ENCODE measurements at places on chromosomes 5 and 9.

DNA sequence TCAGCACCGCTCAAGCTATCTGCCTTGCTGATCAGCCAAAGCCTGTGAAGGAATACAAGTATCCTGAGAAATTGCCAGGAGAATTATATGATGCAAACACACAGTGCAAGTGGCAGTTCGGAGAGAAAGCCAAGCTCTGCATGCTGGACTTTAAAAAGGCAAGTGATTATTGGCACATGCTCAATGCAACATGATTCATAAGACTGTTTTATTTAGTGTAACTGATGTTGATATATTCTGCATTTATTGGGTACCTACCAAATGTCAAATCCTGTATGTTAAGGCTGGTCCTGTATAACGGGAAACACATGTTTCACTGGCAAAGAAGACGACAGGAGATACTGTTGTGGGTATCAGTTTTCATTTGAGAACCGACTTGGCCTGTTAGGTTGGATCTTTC is 69.0 kb downstream of the ADAMTS16 start:
- DNase-seq: no peak

DNA sequence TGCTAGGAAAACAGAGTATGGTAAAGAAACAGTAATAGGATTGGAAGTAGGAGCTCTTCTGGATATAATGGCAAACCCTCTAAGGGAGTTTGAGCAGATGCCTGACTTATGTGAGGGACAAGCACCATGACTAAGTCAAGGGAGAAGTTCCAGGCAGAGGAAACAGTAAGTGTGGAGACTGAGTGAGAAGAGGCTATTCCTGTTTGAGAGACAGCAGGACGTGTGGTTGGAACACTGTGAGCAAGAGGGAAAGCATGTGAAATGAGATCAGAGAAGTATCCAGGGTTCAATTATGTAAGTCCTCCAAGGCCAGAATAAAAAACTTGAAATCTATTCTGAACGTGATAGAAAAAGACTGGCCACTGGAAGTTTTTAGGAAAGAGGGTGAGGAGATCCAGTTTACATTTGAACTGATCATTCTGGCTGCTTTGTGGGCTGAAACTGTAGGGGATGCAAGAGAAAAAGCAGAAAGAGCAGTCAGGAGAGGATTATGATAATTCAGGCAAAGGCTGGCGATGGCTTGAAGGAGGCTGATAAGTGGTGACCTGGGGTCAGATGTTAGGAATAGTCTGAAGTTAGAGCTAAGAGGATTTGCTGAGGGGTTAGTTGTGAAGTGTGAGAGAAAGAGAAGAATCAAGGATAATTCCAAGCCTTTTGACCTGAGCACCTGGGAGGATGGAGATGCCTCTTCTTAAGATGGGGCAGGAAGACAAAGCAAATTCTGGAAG is 19.2 kb downstream of the DMAC1 start:
- DNase-seq: no peak

GRCh38 chr5:146623666-146624065 is 107.7 kb upstream of the GPR151 start:
- no peak for DNase-seq

DNA sequence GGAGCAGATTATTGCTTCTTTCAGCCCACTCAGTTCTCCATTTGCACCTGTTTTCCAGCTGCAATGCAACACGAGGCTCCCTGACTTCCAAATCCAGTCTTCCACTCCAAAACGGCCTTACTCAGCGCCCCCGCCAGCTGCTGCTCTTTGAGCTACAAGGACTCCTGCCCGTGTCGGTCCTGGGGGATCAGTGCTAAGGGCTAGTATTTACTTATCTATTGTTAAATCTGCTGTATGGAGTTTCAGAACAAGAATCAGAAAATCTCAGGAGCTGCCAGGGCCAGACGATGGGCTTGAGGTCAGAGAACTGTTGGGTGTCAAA is 44.1 kb downstream of the OR2V1 start:
- DNase-seq: no peak

GRCh38 chr5:120907953-120908352 is 443.9 kb downstream of the PRR16 start:
- DNase-seq: no peak

DNA sequence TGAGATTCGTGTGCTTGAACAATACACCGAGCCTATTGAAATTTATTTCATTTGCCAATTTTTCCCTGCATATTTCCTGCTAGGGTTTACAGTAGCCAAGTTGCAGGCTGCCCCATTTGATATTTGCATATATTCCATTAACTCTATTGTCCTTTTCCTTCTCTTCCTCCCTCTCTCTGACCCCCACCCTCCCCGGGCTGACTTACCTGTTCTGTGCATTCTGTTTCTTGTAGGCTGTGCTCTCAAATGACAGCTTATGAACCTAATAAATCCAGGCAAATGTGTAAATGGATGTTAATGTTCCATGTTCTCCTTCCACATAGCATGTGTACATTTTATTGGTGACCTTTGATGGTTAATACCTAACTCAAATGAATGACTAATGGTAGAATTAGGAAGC is 1169.2 kb upstream of the WWC1 start:
- DNase-seq: no peak

DNA sequence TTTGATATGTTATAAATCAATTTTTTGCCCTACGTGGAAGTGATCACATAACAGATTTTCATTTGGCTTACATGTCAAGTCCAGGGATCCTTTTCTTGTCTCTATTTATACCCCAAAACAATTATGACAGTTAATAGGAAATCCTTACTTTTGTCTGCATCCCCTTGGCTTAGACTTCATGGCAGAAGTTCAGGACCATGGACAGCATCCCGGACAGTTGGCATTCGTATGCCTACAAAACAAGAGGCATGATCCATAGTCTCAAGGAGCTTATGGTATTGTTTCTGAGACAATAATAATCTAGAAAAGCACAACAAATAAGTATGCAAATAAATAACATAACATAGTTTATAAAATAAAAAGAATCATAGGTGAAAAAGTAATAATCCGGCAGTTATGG is 214.3 kb upstream of the GRIA1 start:
- no peak for DNase-seq

GRCh38 chr5:19745247-19745646 is 242.8 kb downstream of the CDH18 start:
- DNase-seq: no peak

- peak; percentile 29 for DNase-seq
Measured at GRCh38 chr5:133990396-133990795, 14.4 kb downstream of the VDAC1 start.

GRCh38 chr9:72839085-72839484 is 113.8 kb downstream of the ALDH1A1 start:
- no peak for DNase-seq

- DNase-seq: no peak
Measured at GRCh38 chr5:168601972-168602371, 22.8 kb upstream of the PANK3 start.

DNA sequence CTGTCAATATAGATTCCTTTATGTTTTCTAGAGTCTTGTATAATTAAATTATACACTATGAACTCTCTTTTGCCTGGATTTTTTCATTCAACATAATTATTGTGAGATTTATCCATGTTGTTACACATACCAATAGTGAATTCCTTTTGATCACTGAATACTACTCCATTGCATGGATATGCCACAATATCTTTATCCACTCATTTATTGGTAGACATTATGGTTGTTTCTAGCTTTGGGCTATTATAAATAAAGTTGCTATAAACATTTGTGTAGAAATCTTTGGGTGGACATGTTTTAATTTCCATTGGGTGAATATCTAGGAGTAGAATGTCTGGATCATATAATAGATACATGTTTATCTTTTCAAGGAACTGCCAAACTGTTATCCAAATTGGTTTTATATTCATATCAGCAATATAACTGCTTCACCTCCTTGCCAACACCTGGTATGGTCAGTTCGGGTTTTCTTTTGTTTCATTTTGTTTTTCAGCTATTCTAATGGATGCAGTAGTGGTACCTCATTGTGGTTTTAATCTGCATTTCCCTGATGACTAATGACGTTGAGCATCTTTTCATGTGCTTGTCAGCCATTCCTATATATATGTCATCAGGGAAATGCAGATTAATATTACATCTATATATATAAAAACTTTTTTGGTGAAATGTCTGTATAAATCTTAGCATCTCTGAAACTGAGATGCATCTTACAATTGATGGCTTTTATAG is 32.1 kb upstream of the TCF7 start:
- no peak for DNase-seq

GRCh38 chr5:53590759-53591158 is 30.3 kb downstream of the NDUFS4 start:
- DNase-seq: no peak

- no peak for DNase-seq
Measured at GRCh38 chr5:78905084-78905938, 79.8 kb downstream of the ARSB start.

DNA sequence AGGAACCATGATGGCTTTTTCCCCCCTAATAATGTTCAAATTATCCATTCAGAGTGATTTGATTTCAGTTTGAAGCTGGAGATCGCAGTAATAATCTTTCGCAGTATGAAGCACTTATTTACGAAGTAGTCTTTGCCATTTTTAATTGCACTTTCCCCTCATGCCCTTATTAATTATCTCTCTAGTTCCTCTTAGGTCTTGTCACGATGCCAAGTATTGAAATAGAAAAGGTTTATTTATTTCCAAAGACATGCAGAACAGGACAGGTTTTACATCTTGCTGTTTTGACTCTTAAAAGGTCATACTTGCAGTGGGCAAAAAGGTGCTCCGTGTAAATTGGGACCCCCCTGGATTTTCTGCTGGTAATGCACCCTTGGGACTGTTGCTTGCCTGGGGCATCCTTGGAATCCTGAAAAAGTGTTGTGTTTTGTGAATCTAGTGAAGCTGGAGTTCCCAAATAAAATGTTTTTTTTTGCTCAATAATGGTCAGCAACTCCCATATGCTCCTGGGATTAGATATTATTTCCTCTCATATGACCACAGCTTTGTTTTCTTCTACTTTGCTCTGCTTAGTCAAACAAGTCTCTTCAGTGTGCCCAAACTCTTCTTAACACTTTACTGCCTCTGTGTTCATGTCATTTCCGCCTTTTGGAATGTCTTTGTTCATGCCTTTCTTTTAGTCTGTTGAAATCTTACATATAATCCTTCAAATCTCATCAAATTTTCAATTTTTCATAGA is 278.3 kb downstream of the TMEM38B start:
- DNase-seq: no peak

DNA sequence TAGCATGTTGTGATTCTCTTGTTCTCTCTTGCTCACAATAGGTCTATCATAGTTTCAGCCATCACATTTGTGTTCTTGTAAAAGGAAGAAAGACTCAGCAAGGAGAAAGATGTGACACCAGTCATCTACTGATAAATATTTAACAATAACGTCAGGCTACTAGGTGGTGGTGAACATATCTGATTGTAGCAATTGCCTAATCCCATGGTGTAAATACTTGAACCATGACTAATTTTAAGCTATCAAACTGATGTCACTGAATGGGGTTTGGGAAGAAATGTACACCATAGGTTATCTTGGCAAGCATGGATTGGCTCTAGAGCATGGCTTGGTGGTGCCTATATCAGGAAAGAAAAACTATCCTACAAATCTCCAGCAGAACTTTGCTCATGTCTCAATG is 16.6 kb downstream of the DMRTA1 start:
- no peak for DNase-seq

GRCh38 chr5:141951332-141951781 is 6.6 kb downstream of the PCDH12 start:
- DNase-seq: no peak

DNA sequence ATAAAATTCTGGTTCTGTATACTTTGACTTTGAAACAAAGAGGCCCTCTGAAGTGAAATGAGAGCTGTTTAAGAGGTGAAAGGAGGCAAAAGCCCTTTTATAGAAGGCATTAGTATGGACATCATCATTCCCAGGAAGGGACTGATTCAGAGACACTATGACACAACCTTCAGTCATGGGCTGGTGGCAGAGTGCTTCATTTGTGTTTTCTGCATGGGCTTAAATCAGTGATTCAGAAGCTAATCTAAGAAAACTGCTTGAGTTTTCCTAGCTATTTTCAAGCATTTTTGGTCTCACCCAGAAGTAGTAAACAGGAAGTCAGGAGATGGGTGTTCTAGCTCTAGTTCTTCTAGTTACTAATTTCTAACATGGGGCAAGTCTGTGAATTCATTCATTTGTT is 288.9 kb downstream of the TRPM3 start:
- no peak for DNase-seq

GRCh38 chr9:5801739-5802113 is 31.2 kb downstream of the ERMP1 start:
- DNase-seq: no peak

DNA sequence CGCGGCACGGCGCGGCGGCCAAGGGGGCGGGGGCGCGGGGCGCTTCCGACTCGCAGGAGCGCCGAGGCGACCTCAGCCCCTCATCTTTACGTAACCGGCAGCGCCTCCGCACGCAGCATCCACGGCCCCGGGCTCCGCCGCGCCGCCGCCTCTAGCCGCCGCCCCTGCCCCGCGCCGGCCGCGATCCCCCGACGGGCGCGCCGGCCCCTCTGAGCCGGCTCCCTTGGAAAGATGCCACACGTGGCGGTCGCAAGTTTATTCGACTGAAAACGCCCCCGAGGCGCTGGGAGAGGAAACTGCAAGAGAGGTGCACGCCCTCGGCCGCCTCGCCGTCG is 1.0 kb downstream of the KLF9 start:
- DNase-seq: no peak

DNA sequence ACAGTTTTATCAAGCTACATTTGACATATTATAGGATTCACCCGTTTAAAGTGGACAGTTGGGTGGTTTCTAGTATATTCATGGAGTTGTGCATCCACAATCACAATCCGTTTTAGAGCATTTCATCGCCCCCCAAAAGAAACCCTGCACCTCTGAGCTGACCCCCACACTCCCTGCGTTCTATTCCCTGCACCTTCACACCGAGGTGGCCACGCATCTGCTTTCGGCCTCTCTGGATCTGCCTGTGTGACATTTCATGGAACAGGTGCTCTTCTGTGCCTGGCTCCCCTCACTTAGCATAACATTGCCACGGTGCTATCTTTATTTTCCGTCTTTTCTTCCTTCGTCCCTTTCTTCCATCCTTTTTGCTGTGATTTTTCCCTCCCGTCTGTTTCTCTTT is 32.7 kb downstream of the HRH2 start:
- DNase-seq: no peak

- no peak for DNase-seq
Measured at GRCh38 chr5:89546657-89547056, 663.7 kb upstream of the MEF2C start.

GRCh38 chr5:140186267-140186671 is 11.3 kb downstream of the CYSTM1 start:
- DNase-seq: no peak

GRCh38 chr9:74404620-74405019 is 92.5 kb upstream of the RORB start:
- DNase-seq: no peak

DNA sequence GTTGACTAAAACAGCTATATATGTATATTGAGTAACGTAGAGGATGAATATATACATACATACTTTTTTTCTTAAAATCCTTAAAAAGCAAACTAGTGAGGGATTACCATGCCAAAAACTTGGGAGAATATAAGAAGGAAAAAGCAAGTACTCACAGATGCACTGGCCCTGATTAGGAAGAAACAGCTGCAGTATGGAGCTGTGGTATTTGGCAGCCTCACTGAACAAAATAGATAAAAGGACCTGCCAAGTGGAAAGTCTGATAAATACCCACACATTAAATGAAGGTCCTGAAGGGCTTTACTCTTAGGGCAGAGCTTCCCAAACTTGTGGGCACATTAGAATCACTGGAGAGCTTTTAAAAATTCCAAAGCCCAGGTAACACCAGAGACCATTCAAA is 80.6 kb downstream of the FEM1C start:
- DNase-seq: no peak

Data from NCI-H1417 treated with DMSO at 0.1 percent for 48 hours (cell line).